Adipocyte (in vitro differentiated cells): ENCODE measurements at places on chromosomes 2 and 18.

- no peak for DNase-seq
Observed at GRCh38 chr18:11775436-11776174, 75.6 kb upstream of the CHMP1B start.

- DNase-seq = peak; percentile 52
Observed at GRCh38 chr2:118062048-118062447, 26.2 kb upstream of the INSIG2 start.

DNA sequence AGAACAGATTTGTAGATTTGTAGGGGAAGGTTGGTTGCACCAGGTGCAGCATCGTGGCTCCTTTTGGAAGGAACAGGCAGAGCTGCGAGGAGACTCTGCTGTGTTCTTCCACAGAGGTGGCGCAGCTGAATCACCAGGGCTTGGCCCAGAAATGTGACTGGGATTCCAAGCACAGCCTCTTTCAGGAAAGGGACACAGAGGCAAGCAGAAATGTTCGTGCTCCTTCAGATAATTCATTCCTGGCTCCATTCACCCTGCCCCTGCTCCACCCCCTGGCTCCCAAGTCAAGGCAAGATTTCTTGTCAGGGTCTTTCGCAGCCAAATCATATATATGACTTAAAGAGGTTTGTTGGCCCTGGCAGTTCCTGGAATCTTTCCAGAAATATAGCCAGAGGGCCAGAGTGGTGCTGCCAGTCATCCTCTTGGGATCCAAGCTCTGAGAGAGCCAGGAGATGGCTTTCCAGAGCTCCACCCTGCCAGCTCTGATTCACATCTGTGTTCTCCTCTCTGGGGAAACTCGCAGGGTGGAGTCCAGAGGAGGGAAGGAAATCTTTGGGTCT, 203.9 kb upstream of the TANK start:
- DNase-seq = peak; percentile 63

- no peak for DNase-seq
Observed at GRCh38 chr2:196967775-196968174, 41.3 kb upstream of the PGAP1 start.

GRCh38 chr2:137837830-137838229, 126.4 kb upstream of the HNMT start:
- DNase-seq = no peak

DNA sequence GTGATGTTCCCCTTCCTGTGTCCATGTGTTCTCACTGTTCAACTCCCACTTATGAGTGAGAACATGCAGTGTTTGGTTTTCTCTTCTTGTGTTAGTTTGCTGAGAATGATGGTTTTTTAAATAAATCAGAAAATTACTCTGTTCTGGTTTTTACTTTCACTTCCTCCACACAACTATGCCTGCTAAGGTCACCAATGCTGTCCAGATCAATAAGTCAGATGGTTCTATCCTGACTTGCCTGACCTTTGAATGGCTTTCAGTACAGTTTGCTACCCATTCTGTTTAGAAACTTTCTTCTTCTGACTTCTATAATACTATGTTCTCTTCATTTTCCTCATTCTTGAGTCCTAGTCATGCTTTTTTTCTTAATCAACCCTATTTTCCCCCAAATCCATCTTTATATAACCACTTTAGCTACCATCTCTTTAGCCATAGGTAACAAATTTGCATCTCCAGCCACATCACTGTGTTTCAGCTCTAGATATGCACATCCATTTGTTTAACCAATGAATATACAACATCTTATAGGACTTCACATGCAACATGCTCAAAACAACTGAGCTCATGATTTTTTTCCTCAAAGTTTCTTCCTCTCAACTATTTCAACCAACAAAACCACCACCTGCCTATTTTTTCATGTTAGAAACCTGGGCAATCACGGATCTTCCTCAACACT, 58.8 kb upstream of the SLC38A11 start:
- no peak for DNase-seq
